Right renal cortex interstitium (tissue), 3 donors: ENCODE measurements at places on chromosomes 4 and X. TPM values are rescaled to one million over a fixed set of nuclear protein-coding genes. Genes with fewer than 3 reads are reported as not detected.

CNKSR2 gene
- 1.3 TPM for polyA plus RNA-seq

PAPSS1 gene
- polyA plus RNA-seq = 108 TPM

PABPC1L2B gene
- polyA plus RNA-seq = not detected

TCEAL3 gene
- polyA plus RNA-seq = 41.6 TPM

TBC1D8B gene
- 5.2 TPM for polyA plus RNA-seq

RAB39B gene
- polyA plus RNA-seq = 3.5 TPM
